ENCODE measurements at places on chromosomes 2 and 18.

GRCh38 chr2:86256982-86257381 lies 57.7 kb downstream of the MRPL35 start:
- no peak for DNase-seq

DNA sequence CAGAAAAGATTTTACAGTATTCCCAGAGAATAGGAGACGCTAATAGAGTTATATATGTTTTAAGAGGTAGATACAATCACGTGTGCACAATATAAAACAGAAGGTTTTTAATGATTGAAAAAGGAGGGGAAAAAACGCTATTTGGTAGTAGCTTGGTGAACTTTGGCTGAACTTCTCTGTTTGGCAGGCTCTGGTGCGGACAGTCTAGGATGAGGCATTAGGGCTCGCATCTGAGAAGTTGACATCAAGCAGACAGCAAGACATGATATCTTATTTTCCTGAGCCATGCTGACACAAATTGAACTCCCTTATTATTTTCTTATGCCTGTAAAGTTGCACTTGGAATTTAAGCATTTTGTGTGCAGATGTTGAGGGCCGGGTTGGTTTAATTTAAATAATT lies 176.6 kb downstream of the EN1 start:
- DNase-seq = no peak

DNA sequence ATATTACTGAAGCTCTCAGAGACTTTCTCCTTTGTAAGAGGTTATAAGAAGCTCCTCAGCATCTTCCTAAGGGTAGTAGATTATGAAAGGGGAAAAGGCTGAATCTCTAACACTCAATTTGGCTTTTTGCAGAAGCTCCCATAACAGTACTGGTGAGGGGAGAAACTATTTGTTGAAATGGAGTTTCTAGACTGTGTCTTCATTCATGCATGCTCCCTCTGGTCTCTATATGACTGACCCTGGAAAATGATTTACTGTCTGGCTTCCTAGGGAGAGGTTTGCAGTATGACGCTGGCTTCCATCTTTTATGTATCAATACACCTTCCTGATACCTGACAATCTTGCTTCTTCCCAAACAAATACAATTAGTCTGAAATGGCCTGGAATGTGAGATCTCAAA lies 63.9 kb downstream of the LDAH start:
- no peak for DNase-seq

GRCh38 chr2:144659731-144660275 lies 139.9 kb upstream of the ZEB2 start:
- DNase-seq = no peak

DNA sequence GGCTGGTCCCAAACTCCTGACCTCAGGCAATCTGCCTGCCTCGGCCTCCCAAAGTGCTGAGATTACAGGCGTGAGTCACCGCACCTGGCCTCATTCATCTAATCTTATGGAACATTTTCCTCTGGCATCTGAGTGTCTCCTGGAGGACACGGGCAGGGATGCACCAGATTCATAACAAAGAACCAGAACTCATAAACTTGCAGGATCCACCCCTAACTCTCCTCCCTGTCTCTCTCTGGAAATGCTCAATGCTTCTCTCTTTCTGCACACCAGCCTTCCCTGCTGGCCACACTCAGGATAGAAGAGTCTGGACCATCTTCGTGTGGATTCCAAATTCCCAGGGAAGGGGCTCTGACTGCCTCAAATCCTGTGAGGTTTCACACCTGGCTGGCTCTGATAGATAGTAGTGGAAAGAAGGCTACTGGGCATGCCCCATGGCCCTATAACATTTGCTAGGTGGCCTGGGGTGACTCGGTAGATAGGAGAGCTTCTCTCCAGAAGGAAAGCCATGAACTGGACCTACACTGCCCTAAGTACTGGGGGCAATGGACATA lies 483.2 kb upstream of the GYPC start:
- no peak for DNase-seq

GRCh38 chr18:58635891-58636290 lies 7.0 kb upstream of the ALPK2 start:
- no peak for DNase-seq

GRCh38 chr2:103167599-103167998 lies 405.8 kb downstream of the TMEM182 start:
- no peak for DNase-seq

GRCh38 chr2:240298117-240298790 lies 137.2 kb upstream of the GPC1 start:
- DNase-seq = no peak

DNA sequence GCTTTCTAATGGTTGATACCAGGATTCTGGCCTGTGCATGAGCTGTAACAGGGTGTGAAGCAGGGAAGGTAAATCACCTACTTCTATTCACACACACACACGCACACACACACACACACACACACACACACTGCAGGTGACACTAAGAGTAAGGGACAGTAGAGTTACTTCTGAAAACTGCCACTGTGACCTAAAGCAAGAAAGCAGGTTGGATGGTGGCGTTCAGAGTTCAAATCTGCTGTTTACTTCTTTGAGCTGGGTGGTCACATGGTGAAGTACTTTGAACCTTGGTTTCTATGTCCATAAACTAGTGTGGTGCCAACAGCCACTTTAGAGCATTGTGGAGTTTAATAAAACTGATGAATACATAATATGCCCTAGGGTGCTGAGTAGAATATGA lies 248.0 kb downstream of the PIEZO2 start:
- DNase-seq = no peak

DNA sequence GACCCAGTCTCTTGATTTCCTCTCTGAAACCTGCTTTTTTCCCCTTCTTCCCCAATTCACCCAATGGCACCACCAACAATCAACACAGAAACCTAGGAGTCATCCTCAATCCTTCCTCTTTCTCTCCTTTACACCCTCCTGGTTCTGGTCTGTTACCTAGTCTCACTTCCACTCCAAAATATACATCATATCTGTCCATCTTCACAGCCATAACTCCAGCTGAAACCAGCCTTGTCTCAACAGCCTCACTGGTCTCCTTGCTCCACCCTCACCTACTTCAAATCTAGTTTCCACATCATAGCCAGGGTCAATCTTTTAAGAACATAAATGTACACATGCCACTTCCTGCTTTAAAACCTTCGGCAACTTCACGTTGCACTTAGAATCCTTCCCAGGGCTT lies 11.8 kb upstream of the TWSG1 start:
- no peak for DNase-seq

DNA sequence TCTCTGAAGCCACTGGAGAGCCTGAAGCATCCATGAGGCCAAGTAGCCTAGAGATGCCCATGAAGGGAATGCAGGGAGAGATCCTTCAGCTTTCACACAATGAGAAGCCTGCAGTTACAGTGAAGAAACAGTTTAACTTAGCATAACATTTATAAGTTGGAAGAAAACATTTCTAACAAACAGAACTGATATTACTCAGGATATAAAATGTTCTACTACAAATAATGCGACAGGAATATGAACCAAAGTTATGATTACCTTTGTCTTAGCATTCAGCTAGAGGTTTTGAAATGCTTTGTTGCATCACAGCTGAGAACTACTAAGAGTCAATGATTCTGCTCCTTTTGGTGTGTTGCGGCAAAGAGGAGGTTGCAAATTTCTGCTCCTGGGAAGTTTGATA lies 6.9 kb upstream of the KYNU start:
- DNase-seq = no peak

DNA sequence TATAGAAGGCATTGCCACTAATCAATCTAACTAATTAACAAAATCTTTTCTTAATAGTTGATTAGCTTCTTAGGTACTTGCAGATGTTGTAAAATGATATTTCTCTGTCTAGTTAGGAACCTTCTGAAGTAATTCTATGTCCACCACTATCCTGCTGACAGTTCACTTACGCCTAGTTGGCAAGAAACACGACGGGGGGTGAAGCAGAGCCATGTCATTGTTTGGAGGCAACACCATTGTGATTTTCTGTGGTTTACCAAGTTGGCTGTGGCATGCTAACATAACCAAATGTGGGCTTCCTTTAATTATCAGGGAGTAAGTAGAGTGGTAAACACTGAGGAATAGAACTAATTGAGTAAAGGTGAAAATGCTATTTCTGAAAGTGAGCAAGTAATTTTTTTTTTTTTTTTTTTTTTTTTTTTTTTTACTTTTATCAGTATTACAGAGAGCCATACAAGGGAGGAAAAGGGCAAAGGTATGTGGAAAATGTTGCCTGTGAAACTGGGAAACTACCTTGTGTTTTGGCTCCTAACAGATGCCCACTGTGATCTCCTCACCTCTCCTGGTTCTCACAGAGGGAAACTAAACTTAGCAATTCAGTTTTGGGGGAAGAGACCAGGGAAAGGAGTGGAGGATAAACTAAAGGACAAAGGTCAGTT lies 126.8 kb downstream of the MEIS1 start:
- no peak for DNase-seq

GRCh38 chr2:11534746-11535484 lies 1.1 kb downstream of the GREB1 start:
- DNase-seq = no peak

DNA sequence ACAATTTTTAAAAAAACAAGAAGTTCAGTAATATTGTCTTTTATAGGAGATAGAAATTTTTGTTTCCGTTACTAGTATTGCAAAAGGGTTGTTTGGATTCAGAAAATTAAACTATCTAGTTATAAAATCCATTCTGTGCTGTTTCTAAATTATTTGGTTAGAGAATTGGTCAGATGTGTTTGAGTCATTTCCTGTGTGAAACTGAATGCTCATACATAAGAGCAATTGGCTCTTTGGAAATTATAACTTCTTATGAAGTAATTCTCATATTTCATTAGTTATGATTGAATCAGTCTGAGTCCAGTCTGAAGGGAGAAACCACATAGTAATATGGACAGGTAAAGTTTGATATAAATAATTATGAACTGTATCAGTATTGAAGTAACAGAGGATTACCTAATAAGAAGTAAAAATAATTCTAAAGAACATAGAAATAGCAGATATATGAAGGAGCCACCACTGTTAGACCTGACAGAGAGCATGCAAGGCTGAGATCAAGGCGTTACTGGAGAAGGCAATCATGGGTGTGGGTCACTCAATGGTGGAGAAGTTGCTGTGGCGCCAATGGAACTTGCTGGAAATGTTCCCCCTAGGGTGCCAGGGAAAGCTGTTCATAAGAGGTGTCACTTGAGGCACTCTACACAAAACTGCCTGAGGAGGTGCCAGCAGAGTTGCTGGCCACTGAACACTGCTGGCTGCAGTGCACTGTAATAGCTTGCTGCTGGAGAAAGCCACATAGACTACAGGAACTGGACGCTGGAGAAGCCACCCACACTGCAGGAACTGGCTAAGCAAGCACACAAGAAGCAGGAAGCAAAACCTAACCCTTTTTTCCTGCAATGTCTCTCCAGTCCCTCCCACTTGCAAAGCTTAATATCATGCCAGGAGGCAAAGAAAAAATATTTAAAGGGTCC lies 18.0 kb upstream of the FAP start:
- no peak for DNase-seq

DNA sequence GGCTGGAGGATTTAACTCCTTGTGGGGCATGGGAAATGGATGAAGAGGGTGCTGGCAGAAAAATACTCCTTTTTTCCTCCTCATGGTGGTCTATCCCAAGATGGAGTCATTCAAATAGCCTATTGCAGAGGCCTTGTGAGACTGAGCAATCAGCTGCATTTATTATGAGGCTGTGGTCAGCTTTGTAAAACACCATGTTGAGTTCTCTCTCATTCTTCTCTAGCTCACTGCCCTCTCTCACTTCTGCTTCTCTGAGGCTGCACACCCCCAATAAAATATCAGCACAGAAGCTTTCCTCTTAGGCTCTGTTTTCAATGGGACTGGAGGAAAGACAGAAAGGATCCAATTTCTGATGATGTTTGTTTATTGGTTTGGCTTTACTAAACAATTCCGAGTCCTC lies 467.1 kb downstream of the ADCYAP1 start:
- DNase-seq = no peak

DNA sequence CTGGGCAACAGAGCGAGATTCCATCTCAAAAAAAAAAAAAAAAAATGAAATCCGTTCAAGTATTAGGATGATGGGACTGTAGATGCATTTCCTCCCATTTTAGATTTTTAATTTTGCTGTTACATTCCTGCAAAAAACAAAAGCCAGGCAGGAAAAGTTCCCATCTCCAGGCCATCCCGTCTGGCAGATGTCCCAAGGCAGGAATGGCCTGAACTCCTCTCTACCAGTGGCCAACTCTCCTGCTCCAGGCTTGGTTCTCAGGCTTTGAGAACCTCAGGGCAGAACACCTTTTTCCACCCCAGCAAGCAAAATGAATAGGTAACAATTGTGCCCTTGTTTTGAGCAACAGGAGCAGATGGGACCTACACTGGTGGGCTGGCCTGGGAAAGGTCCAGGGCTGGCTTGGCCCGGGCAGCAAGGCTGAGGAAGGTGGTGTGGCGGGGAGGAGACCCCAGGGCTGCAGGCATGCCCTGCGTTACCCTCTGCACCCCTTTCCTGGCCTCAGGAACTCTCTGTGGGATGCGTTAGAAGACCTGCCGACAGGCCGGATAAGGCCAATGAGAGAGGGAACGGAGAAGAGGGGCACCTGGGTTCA lies 86.0 kb downstream of the FAM210A start:
- no peak for DNase-seq

DNA sequence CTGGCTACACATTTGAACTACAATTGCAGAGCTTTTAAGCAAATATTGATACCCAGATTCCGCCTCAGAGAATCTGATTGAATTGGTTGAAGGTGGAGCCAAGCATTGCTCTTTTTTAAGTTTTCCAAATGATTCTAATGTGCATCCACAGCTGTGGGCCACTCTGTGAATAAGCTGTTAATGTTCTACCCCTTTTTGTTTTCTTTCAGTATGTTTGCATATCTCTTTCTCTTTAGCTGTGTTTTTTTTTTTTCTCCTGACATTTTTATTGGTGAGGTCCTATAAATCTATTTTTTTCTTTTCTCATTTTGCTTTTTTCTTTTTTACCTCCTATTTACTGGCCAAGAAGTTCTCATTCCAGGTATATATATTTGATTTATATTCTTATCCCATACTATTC lies 6.5 kb downstream of the SCN3A start:
- DNase-seq = no peak

DNA sequence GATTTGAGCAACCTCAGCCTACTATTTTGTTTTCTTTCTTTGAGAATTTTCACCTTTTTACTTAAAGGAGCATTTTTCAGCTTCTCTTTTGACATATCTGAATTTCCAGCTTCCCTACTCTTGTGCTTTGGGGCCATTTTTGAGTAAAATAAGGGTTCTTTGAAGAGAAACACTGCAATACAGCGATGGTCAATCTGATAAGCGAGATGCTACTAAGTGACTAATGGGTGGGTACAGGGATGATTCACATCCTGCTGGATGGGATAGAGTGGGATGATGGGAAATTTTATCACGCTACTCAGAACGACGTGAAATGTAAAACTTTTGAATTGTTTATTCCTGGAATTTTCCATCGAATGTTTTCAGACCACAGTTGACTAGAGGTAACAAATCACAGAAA lies 211.5 kb downstream of the TMEM247 start:
- no peak for DNase-seq

- no peak for DNase-seq
Observed at GRCh38 chr2:220533485-220533884, 906.1 kb downstream of the SLC4A3 start.

- DNase-seq = no peak
Observed at GRCh38 chr2:21646345-21646744, 522.6 kb downstream of the TDRD15 start.

DNA sequence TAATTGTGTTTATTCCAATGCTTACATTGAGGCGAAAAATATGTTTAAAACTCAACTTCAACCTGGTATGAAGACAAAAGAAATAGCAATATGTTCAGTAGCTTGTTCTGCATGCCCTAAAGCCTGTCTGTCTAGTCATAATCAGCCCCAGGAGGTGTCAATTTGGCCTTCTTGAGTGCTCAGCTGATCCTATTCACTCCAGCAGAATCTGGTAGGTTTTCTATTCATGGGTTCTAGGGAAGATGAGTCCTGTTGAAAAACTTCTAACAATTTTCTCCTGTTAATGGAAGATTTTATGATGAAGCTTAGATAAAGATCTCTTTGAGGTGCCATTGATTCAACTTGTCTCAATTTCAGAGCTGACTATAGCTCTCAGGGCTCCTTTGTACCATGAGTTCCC lies 402.0 kb upstream of the UBE2E3 start:
- no peak for DNase-seq
